ENCODE measurements at places on chromosomes 4 and X. TPM values are rescaled to one million over a fixed set of nuclear protein-coding genes. Genes with fewer than 3 reads are reported as not detected.

- no peak overlapping the region for H3K27ac ChIP-seq
- DNase-seq = no peak
- no peaks in the 10 kb centered on the region for H3K27me3 ChIP-seq
- H3K4me3 ChIP-seq = no peak overlapping the region
Measured at GRCh38 chr4:153210727-153211126, 6.5 kb downstream of the TRIM2 start.

SLC7A11 gene
- polyA plus RNA-seq = not detected

GRCh38 chrX:67781132-67781531, 237.3 kb downstream of the AR start:
- peak overlapping the region; percentile 61 for H3K27ac ChIP-seq
- peaks cover 32% of the 10 kb centered on the region for H3K4me1 ChIP-seq
- H3K36me3 ChIP-seq = no peaks in the 10 kb centered on the region
- DNase-seq = no peak
- H3K4me3 ChIP-seq = peak overlapping the region; percentile 12

TLR3 gene
- polyA plus RNA-seq = 0.09 TPM

DNA sequence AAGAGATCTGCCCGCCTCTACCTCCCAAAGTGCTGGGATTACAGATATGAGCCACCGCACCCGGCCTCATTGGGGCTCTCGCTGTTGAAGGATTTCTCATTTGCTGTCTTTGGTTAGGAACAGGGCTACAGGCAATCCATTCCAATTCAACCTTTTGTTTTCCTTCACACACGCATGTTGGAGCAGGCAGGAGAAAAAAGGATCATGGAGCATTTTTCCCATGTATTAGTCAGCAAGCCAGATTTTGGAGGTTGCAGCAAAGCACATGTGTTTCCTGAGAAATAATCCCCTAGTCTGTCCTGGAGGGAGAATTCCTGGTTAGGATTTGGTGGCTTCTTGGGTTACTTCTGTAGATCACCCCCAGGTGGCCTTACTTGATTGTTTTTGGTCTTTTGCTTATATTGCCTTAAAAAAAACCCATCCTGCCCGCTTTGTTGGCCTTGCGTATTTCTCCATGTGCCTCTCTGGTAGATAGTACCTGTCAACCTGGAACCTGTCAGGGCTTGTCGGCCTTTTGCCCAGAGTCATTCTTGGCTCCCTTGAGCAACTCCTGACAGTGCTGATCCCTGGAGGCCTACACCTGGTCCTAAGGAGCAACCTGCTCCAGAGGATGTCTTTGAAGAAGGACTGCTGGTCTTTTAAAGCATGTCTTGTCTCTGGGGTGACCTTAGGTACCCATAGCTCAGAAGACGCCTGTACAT, 82.4 kb upstream of the CLCN4 start:
- H3K4me3 ChIP-seq = no peak overlapping the region
- no peak overlapping the region for H3K27ac ChIP-seq
- no peaks in the 10 kb centered on the region for H3K4me1 ChIP-seq
- H3K36me3 ChIP-seq = peaks cover 11% of the 10 kb centered on the region
- H3K27me3 ChIP-seq = no peaks in the 10 kb centered on the region
- no peak for DNase-seq
